T-helper 9 cell (primary cell): ENCODE measurements at places on chromosomes 7 and 10.

DNA sequence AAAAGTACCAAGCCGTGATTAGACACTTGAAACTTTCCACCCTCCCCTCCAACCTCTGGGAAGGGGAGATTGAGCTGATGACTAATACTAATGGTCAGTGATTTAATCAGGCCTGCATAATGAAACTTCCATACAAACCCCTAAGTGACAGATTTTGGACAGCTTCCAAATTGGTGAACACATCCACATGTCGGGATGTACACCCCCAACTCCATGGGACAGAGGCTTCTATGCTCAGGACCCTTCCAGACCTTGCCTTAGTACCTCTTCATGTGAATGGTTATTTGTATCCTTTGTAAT, 4.8 kb downstream of the NUB1 start:
- DNase-seq, result no peak

DNA sequence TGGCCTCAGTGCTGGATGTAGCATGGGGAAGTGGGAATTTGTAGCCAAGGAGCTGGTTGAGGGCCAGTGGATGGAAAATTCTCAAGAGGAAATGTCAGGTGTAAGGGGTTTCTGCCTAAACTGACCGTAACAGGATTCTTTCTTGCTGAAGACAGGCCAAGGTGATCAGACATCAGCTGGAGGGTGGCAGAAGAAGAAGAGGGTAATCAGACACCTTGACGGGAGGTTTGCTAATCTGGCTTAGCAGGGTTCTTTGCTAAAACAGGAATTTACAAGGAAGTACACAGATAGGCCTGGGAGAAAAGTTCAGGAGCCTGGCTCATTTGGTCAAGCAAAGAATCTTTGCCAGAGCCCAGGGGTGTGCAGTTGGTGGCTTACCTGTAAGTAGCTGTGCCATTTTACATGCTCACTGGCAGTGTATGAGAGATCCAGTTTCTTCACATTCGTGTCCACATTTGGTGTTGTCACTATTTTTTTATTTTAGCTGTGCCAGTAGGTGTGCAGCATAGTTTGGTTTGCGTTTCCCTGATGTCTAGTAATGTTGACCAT, 73.7 kb downstream of the BMPR1A start:
- no peak for DNase-seq

GRCh38 chr10:69239816-69240434, 19.8 kb downstream of the HKDC1 start:
- no peak for DNase-seq

- DNase-seq, result no peak
Measured at GRCh38 chr7:128742206-128742605, 3.0 kb downstream of the CALU start.

GRCh38 chr7:24668927-24669635, 88.2 kb downstream of the GSDME start:
- no peak for DNase-seq
